ENCODE measurements at places on chromosomes 6 and 20. TPM values are rescaled to one million over a fixed set of nuclear protein-coding genes. Genes with fewer than 3 reads are reported as not detected.

Gene HLA-DQA2
- not detected for total RNA-seq

Gene PRICKLE4
- total RNA-seq, result 1.2 TPM

Gene SYCP2
- total RNA-seq, result 0.30 TPM

Gene ATP9A
- 12.2 TPM for total RNA-seq

Gene SCRT2
- not detected for total RNA-seq

Gene PRR18
- total RNA-seq, result 0.15 TPM

Gene PSORS1C2
- total RNA-seq, result not detected

Gene COL9A1
- total RNA-seq, result not detected

Gene EEF1A2
- 146 TPM for total RNA-seq

Gene TBPL1
- 24.2 TPM for total RNA-seq

Gene ZNF334
- total RNA-seq, result not detected

Gene FKBP5
- 126 TPM for total RNA-seq

Gene SOX18
- total RNA-seq, result 2.7 TPM

Gene NHSL1
- 3.4 TPM for total RNA-seq

Gene SFTA2
- not detected for total RNA-seq
